CD4-positive, alpha-beta memory T cell (primary cell): ENCODE measurements at places on chromosomes 13 and 19.

DNA sequence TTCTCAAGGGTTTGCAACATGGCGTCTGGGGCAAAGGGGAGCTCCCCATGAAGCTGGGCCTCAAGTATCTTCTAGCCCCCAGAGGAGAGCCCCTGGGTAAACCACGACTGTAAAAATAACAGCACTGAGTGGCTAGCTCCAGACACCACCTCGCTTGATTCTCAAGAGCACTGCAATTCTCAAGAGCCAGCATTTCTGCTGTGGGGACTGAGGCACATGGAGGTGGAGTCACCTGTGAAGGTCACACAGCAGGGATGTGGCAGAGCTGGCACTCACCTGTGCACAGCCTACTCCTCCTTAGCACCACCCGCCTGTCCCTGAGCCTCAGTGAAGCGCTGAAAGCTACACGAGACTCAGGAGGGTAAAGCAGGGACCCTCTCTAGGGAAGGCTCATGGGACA is 20.7 kb upstream of the CCNP start:
- DNase-seq, result no peak

- DNase-seq, result no peak
Observed at GRCh38 chr13:97849305-97849704, 104.2 kb upstream of the IPO5 start.

DNA sequence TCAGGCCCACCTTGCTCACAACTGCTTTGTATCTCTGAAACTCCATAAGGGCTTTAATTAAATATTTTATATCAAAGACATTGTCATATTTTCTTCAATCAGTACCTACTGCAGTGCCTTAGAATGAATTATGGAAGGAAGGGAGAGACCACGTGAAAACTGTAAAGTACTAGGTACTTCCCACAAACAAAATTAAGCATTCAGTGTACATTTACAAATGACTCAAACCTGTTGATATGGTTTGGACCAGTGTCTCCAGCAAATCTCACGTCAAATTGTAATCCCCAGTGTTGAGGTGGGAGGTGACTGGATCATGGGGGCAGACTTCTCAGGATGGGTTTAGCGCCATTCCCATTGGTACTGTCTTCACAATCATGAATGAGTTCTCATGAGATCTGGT is 23.2 kb downstream of the KCTD12 start:
- DNase-seq, result no peak

DNA sequence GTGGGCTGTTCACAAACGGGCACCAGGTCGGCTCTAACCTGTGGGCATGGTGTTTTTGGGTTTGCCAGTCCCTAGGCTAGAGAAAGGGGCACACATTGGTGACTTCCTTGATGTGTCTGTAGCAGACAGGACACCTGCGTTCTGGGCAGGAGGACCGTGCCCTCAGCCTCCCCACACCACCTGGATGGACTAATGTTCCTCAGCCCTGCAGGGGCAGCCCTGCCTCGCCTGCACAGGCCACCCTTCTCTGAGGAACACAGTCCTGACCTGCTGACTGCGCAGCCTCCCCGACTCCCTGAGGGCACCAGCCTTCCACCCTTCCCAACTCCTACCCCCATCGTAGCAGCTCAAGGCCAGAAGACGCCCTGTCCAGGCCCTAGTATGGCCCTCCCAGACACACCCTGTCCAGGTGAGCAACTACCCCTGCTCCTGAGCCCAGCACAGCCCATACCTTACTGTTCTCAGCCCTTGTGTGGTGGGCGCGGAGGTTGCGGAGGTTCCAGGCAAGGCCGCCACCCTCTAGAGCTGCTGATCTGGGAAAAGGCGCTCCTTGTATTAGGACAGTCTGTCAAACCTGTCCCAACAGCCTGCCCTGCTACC is 55.7 kb downstream of the GGACT start:
- no peak for DNase-seq

- DNase-seq, result peak; percentile 48
Observed at GRCh38 chr13:25286308-25286968, 850 bp downstream of the MTMR6 start.
